ENCODE measurements at places on chromosomes 4 and X. TPM values are rescaled to one million over a fixed set of nuclear protein-coding genes. Genes with fewer than 3 reads are reported as not detected.

DNA sequence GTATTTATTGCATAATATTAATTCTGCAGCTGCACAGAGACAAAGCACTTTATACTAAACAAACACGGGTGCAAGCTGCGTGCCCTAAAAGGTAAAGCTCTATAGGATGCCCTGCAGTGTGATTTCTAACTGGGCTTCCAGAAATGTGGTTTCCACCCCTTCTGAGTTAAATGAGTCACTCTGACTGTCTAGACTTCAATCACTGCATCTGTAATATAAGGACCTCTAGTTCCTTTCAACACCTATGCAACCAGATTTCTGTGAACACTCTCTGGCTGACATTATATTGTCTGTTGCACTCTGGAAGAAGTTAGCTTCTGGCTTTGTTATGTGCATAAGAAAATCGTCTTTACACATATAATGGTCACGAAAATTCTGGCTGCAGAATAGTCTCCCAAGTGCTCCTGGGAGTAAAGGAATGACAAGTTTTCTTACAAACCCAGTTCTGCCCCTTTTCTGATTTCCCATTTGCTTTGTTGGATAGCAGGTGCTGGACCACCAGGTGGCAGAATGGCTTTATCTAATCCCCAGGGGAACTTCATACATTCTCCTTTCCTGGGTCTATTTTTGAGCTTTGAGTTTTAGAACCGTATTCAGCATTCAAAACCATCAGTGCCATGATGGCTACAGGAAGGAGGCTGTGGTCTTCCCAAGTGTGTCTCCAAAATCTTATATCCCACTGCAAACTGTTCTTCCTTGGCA, 842.2 kb downstream of the STIM2 start:
- no peak for DNase-seq

DNA sequence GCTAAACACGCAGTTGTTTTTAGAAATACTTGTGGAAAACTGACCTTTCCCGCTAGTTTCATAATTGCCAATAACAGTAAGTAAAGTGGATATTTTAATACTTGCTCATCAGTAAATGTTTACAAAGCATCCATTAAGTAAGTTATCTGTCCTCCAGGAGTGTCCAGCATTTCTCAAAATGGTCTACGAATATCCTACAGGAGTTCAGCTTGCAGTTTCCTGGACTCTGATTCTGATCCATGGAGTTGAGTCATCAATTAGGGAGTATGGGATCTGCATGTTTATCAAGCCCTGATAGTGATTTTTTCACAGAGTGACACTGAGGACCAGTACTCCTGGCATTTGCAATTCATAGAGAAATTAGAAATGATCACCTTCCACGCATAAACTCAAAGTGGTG, 325.2 kb upstream of the AADAT start:
- DNase-seq, result no peak

- DNase-seq, result peak; percentile 59
Observed at GRCh38 chr4:8537041-8537461, 43.1 kb upstream of the GPR78 start.

DNA sequence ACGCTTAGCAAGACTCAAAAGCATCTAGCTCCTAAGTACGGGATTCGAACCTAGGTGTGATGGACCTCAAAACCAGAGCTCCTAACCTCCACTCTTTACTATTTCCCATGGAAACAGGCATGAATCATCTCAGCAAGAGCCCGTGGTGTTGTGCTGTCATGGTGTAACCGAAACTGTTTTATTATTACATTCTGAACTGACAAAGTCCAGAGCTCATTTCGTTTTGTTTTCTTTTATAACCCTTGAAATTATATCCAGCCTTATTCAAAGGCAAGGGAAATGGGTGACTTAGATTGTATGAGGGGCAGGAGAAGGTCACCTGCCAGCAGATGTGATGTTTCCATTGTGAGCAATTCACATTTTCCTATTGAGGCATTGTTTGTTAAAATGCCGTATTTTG, 301.1 kb downstream of the FRMPD4 start:
- no peak for DNase-seq

GRCh38 chr4:168549143-168549542, 52.3 kb downstream of the PALLD start:
- no peak for DNase-seq

- DNase-seq, result no peak
Observed at GRCh38 chr4:174358829-174359228, 75.1 kb downstream of the CEP44 start.

The MAGEA4 gene
- not detected for total RNA-seq

The SSX3 gene
- total RNA-seq, result not detected

The PIN4 gene
- not detected for total RNA-seq

Measured in uterus (tissue), 4 donors.